ENCODE measurements at places on chromosomes 7 and 10.

DNA sequence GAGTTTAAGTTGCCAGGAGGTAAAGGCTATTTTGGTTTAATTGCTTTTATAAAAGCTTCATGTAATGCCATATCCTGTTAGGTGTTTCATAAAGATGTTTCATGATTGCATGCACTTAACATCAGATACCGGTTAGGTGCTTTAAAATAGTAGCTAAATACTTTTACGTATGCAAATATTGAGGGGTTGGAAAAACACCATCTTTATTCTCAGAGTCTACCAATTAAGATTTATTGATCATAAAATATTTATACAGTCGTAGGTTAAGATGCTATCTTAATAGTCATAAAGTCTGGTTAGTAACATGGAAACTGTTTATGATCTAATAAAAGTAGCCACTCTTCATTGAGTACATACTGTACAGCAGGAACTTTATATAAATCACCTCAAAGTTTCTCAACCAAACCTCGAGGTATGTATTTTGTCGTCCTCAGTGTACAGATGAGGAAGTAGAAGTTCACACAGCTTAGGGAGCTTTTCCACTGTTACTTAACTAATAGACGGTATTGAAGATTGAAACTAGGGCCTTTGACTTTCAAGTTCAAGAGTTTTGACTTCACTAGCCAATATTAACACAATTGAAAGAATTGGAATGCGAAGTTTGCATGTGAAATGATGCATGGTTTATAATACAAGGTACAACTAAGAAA, 897.1 kb downstream of the GATA3 start:
- DNase-seq, result no peak

- DNase-seq, result no peak
These were observed 82.0 kb downstream of the FOXL3 start for GRCh38 chr7:371779-372545.

GRCh38 chr7:116780966-116781365, 81.4 kb upstream of the CAPZA2 start:
- DNase-seq, result no peak

DNA sequence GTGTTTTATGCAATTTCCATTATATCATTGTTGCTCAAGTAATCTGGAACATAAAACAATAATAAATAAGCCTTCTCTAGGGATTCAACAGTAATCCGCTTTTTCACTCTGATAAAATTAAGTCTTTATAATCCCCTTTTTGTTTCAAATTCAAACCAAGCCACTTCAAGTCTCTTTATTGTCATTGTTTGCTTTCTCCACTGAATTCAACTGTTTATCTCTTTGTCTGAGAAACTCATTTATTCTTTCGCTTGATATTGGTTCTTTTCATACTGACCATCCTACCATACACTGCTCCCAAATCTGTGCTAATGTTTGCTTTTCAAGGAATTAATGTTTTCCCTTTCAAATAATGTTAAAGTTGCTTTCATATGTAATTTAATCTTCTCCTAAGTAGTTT, 550.4 kb upstream of the PCDH15 start:
- no peak for DNase-seq

DNA sequence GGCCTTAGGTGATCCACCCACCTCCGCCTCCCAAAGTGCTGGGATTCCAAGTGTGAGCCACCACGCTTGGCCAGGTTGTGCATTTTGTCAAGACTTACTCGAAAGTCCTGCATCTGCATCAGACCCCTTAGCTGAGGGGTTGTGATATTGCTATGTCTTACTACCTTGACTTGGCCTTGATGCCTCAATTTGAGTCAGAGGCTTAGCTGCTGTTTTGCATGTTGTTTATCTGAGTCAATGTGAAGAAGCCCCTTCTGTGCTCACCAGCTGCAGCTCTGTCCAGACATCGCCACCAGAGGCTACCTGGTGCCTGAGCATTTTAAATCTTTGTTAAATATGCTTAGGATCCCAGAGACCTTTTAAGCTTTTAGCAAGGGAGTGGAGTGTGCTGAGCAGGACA, 18.1 kb downstream of the UBE2D4 start:
- DNase-seq, result no peak

DNA sequence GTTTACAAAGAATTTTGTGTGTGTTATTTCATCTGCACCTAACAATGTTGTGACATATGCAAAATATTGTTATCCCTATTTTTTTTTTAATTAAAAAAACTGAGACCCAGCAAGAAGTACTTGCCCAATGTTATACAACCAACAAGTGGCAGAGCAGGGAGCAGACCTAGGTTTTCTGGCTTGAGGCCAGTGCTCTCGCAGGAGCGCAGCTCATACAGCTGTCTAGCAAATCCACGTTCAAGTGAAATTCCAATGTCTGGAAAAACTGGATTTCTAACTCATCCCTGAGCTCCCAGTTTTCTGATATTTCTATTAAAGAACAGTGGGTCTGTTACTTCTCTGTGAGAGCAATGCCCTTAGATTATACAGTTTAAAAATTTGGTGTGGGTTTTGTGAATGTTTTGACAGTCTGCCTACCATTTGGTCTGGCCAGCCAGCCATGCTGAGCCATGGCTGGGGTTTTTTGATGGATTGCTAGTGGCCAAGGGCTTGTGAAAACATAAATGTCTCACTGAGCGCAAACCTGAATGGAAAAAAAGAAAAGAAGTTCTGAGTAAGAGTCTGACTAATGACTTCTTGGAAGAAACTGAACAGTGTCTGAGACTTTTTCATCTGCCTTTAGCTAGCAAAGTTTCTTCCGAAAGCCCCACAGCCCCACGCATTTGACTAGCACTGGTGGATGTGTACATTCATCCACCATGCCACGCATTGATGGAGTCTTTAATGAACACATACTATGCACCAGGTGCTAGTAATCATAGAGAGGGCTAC, 15.4 kb upstream of the PRF1 start:
- no peak for DNase-seq

Measured in SW 1271 (cell line).